Kasumi-1 (cell line): ENCODE measurements at places on chromosomes 13 and 19.

DNA sequence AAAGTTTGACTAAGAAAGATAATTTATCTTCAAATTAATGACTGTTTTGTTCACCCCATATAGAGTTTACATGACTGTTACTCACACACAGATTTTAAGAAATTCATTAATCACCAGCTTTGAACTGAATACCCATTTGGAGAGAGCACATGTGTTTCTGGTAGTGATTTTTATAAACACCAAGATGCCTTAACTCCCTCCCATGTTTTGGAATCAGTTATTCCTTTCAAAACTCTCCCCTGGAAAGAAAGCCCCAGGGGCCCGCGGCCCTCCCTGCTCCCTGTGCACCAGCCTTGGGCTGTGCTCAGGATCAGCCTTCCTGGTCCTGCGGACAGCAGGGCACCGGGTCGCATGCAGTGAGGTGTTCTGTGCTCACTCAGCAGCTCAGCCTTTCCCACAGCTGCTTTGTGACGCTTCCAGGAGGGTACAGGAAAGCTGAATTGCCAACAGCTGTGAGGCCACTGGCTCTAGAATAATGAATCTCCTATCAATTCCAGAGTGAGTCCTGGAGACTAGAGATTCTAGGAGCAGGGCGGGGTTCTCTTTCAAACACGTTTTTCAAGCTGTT lies 483.2 kb downstream of the EFNB2 start:
- no peak for DNase-seq

DNA sequence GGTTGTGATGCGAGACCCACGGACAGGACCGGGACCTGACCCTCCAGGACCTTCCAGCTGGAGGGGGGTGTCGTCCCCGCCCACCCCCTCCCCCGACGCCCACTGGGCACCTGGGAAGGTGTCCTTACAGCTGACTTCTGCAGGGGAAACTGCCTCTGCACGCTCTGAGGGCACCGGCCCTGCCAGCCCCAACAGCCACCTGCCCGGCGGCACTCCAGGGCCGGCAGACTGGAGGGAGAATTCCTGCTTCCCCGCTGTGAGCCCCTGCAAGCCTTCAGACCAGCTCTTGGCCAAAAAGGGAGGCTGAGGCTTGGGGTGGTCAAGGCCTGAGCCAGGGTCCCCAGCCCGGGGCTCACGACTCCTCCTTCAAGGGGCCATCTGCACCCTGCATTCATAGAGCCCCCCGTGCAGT lies 1.2 kb downstream of the CNN2 start:
- no peak for DNase-seq

- DNase-seq: peak; percentile 38
These were observed 108.7 kb downstream of the TEX29 start for GRCh38 chr13:111429064-111429558.

- no peak for DNase-seq
These were observed 36.4 kb upstream of the NANOS3 start for GRCh38 chr19:13840305-13841085.

DNA sequence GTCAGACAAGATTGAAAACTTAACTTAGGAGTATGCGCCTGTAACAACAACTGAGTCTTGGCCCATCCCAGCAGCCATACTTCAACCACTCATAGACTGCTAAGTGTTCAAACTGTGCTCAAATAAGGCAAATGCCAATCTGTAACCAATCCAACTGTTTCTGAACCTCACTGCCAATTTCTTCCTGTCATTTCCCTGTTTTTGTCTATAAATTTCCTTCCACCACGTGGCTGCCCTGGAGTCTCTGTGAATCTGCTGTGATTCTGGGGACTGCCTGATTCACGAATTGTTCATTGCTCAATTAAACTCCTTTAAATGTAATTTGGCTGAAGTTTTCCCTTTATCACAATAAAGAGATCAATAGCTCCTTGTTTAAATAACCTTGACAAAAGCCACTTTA lies 50.8 kb upstream of the FREM2 start:
- DNase-seq: no peak

DNA sequence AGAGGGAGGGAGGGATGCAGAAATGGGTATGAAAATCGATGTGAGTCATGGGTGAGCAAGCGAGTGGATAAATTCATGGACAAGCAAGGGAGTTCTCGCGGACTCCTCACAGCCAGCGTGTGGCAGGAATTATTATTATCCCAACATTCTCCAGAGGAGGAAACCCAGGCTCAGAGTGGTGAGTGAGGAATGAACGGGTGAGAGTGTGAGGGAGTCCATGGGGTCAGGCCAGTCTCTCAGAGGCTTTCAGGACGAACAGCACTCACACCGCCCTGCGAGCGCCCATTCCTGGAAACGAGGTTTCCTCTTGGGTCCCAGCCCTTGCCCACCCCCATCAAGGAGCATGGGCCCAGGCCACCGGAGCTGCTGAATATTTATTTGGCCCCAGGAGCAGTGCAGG lies 6.3 kb upstream of the DNAAF3 start:
- DNase-seq: no peak
